Activated T-helper 1 cell treated with anti-CD3 and anti-CD28 coated beads, Interleukin-2, amount 50 U/mL, for 16 hours (primary cell): ENCODE measurements at places on chromosomes 1 and 21.

DNA sequence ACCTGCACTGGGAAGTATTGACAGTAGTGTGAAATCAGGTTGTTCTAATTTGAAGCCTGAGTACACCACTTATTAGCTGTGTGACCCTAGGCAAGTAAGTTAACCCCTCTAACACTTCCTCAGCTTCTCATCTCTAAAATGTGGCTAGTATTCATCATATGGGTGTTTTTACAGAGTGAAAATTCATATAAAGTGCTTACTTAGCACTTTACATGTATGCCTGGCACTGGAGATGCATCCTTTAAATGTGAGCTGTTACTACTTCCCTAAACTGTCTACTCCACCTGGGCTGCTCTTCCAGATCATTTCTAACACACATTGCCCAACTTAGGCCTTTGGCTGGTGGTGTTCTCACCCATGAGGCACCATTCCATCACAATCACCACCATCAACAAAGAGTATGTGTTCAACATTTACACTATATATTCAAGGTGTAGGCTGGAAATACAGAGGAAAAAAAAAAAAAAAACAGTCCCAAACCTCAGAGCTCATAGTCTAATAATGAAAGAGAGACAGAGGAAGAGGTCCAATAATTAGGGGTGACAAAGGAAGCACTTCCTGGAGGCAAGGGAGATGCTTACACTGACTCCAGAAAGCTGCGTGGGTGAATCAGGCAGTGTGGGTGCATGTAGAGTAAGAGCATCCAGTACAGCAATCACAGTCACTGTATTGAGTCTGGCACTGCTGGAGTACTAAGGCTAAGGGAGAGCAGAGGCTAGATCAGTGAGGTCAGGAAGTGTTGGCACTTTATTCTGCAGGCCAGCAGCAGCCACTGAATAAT, 3.6 kb downstream of the STX6 start:
- no peak for DNase-seq

GRCh38 chr1:243798726-243799125, 51.3 kb downstream of the AKT3 start:
- no peak for DNase-seq

DNA sequence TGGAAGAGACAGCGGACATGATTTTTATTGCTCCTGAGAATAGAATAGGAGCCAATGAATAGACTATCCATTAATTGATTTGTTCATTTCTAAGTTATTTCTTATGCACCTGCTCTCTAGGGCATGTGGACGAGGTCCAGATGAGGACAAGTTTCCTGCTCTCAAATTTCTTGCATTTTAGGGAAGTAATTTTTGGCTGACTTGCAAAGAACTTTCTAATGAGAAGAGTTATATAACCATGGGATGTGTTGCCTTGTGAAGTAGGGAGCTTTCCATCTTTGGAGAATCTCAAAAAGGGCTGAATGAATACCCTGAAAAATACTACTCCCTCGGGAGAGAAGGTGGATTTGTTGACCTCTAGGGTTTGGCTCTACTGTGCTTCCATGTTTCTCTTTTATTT, 243.0 kb downstream of the KIF26B start:
- no peak for DNase-seq

GRCh38 chr1:203665993-203666392, 39.4 kb downstream of the ATP2B4 start:
- DNase-seq = no peak

DNA sequence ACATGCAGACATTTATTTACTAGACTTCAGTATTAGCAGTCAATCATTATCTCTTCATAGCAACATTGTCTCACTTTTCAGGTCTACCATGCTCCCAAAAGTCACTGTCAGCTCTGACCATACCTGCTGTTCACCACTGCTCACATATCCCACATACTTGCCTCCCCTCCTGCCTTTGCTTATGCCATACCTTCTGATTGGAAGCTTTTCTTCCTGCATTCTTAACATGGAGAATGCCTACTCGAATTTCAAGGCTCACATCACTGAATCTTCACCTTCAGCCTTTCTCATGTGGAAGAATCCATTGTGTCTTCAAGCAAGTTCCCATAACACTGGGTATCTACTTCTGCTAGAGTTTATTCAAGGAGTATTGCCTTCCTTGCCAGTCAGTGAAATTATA, 135.4 kb downstream of the NTNG1 start:
- no peak for DNase-seq
